Lung (tissue), 17 donors: ENCODE measurements at places on chromosomes 12 and 14.

GRCh38 chr12:88553941-88554658, 26.2 kb downstream of the KITLG start:
- DNase-seq = peak; percentile 71

GRCh38 chr12:3263939-3264922, 187.1 kb downstream of the TSPAN9 start:
- DNase-seq = peak; percentile 86

GRCh38 chr12:120873226-120873625, 30.9 kb downstream of the SPPL3 start:
- no peak for DNase-seq

GRCh38 chr12:131415781-131416180, 295.1 kb upstream of the SFSWAP start:
- DNase-seq = no peak

DNA sequence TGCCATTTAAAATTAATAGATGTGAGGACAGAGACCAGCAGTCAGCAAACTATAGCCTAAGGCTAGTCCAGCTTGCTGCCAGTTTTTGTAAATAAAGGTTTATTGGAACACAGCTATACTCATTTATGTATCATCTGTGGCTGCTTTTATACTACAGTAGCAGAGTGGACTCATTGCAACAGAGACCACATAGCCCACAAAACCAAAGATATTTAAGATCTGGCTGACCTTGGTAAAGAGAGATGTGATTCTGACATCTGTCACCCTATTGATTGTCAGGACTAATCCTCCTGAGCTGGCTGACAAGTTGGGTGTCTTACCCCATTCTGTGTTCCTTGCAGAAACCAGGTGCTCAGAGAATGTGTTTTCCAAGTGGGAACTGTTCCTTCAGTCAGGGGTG, 99.9 kb downstream of the BEGAIN start:
- DNase-seq = no peak

- DNase-seq = peak; percentile 9
Measured at GRCh38 chr12:112973818-112974231, 4.5 kb upstream of the OAS2 start.
